Coronary artery (tissue), 2 donors: ENCODE measurements at places on chromosomes 4 and X.

GRCh38 chr4:122632396-122633143 lies 11.7 kb upstream of the IL21 start:
- no peak for DNase-seq

- no peak for DNase-seq
These were observed 159.3 kb downstream of the EPHA5 start for GRCh38 chr4:65510976-65511375.

GRCh38 chrX:56978172-56978571 lies 17.2 kb downstream of the SPIN3 start:
- DNase-seq: no peak

DNA sequence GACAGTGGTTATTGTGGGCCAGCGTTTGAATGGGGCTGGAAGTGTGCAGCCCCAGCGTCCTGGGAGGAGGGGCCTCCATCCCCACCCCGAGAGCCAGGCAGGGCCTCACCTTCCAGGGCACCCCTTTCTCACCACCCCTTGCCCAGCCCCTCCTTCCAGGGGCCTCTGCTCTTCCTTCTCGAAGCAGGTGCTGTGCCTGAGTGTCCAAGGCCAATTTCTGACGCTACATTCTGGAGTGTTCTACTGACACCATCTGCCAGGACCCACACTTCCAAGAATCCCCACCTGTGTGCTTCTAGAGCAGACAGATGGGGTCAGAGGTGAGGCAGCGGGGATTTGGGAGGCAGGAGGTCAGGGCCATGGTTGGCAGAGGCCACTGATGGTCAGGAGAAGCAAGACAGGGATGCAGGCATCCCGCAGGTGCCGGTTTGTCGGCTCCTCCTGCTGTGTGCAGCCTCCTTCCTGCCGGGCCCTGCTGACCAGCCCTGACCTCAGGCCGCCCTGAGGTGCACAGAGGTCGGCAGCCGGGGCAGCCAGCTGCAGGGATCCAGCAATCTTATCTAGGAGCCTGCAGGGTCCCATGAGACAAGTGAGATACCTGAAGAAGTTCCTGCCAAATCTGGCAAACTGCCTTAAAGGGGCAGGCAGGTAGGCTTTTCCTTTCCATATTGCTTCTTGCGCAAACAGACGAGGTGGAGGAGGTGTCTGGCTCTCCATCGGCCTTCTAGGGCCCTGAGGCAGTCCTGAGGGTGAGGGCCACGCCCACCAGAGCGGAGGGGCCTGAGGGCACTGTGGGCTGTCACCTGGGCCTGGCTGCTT lies 18.8 kb downstream of the MSANTD1 start:
- DNase-seq: peak; percentile 24

DNA sequence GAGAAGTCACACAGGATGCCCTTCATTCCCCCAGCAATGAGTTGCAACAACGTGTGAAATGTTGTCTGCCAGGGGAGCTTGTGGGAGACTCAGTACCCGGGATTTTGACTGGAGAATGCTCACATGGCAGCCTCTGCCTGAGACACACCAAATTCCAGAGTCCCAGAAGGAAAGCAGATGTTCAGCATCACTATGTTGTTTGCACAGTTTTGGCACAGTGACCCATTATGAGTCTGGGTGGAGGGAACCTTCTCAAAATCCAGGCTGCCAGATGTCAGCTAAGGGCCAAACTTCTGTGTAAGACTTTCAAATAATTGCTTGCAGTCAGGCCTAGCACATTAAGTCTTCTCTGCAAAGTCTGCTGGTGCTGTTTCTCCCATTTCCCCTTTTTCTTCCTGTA lies 1029.7 kb upstream of the TENM3 start:
- no peak for DNase-seq

DNA sequence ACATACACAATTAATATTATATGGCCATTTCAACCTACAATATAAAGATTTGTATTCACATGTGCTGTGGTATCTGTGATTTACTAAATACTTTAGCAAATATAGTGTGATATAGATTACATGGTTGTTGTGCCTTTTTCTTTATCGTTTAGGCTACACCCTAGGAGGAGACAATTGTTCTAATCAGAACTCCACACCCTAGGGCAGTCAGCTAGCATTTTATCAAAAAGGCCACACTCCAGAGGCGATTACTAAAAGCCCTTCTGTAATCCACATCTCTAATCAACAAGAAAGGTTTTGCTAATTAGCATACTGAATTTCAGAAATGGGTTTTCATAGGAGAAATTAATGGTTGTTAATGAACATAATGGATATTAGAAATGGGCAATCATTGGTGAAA lies 319.5 kb upstream of the NOCT start:
- no peak for DNase-seq

DNA sequence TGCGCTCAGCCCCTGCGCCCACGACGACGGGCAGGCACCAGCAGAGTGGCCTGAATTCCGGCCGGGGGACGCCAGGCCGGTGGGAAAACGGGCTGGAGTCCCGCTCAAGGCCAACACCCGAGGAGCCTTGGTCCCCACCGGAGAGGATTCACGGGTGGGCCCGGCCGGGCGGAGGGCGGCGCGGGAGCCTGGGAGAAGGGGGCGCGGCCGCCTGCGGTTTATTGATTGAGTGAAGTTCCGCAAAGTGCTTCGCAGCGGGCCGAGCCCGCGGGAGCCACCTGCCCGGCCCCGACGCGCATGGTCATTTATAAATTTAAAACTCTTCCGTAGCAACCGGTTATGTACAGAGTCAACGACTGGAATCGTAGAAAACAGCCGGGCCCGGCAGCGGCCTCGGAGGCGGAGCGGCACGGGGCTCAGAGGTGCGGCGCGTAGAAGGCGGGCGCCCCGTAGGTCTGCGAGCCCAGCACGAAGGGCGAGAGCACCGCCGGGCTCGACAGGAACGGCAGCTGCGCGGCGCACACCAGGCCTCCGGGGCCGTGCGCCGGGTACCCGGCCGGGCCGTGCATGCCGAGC lies 3.6 kb downstream of the NKX1-1 start:
- no peak for DNase-seq

GRCh38 chrX:79367907-79368306 lies 773 bp upstream of the ITM2A start:
- no peak for DNase-seq

DNA sequence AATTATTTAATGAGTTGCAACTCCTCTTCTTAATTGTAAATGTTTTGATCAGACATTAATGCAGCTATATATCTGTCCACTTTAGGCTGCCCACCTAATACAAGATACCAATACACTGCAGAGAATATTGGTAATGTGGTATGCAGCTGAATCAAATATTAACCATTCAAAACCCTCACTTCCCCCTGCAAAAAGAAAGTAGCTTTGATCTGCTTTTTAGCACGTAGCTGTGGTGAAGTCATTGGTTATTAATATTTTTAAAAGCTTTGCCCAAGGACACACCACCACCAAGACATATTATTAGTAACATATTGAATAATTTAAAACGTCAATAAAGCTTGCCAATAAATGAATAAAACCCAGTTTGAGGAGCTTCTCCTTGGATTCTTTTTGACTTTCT lies 28.6 kb upstream of the CYP2U1 start:
- no peak for DNase-seq

GRCh38 chrX:101290957-101291603 lies at the start of gene TAF7L:
TSS of gene TAF7L (minus strand) at chrX:101291334. CDS start at chrX:101287543, 3,791 bp downstream.
- no peak for DNase-seq
